Hematopoietic multipotent progenitor cell treated with erythropoietin and hydrocortisone succinate and interleukin-3 and kit ligand, for 6 days (in vitro differentiated cells): ENCODE measurements at places on chromosomes 11 and 22.
A peak's percentile ranks its signal among the peaks of the same experiment; 100 is the strongest.

DNA sequence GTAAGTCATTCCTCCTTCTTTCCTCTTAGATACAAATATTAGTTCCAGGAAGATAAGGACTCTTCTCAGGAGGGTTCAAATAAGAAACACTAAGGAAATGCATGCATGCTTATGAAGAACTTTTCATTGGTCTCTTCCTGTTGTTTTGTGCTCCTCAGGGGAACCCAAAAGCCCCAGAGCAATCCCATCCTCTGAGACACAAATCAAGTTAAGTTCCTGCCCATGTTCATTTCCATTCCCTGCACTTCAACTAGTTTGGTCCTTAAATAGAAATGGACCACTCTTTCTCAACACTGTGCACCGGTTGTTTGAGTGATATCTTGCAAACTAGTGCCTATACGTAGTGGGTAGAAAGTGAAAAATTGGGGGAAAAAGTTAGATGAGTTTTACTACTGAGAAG, at the start of gene OR10G4:
OR10G4 (plus strand) TSS at position 301 of the 400 bp plus-strand sequence. CDS start 2,578 bp downstream, outside the sequence.
- DNase-seq, result no peak

DNA sequence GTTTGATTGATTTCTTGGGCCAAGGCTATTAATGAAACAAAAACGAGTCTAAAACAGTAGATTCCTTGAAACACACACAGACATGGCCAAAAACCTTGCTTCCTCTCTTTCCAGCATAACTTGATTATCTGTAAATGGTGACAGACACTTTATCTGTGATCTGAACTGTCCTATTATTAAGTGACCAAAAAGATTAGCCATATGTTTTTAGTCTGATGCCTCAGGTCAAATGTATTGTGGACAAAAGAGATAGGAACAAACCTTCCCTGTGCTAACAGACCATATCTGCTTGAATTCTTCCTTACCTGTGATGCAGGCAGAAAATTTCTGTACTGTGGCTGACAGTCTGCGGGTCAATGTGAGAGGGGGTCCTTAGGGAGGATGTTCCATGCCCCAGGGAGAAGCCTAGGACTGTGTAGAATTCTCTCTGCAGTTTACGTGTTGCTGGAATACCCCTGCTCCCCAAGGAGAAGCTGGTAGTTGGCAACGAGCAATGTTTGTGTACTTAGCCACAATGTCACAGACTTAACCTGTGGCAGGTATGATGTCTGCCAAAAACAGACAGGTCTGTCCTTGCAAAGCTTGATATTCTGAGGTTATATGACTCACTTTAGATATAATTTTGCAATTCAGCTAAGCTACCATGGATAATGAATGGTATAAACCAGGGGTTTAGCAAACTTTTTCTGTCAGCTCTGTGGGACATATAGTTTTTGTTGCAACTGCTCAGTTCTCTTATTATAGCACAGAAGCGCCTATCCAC, 31.2 kb downstream of the C11orf71 start:
- no peak for DNase-seq

- DNase-seq, result no peak
Measured at GRCh38 chr11:120136356-120136755, 1.6 kb downstream of the TRIM29 start.

GRCh38 chr11:125433454-125434121, 62.5 kb downstream of the FEZ1 start:
- DNase-seq, result peak; percentile 55

DNA sequence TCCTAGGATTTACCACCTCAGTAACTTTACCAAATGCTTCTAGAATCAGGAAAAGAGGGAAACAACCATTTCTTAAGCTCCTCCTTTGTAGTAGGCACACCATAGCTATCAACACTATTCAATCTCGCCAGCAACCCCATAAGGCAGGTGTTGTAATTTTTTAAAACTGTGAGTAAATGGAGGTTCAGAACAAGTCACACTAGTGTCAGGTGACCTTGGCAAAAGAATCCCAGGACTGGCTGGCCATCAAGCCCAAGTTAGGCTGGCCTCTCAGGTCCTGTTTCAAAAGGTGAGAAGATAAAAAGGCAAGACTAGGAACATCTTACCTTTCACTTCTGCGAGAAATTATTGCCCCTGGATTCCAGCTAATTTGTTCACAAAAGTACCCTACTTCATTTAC, 713 bp downstream of the TOP3B start:
- peak; percentile 24 for DNase-seq

DNA sequence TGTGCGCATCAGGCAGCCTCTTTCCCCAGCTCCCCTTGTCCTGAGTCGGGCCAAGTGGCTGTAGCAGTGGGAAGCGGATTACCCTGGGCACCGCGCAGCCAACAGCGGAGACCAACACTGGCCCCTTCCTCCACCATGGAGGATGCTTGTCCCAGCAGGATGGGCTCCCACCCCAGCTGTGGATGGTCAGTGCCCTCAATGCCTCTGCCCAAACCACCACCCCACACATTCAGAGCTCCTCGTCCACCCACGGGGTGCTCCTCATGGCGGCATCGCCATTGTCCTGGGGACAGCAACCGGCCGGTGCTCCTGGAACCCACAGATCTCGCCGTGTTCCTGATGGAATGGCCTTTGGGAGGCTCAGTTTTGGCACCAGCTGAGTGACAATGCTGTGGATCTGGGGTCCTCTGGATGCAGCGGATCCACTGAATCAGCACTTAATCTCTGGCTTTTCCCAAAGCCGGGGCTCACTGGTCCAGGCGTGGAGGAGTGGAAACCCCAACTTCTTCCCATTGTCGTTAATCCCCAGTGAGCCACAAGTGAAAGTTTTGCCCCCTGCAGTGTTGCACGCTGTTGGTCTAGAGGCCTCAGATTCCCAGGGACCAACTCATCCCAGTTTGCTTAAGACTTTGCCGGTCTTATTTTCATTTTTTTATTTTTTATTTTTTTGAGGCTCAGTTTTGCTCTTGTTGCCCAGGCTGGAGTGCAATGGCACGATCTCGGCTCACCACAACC, 4.1 kb upstream of the B4GALNT4 start:
- no peak for DNase-seq

GRCh38 chr11:39149214-39149613, 2310.2 kb downstream of the LRRC4C start:
- DNase-seq, result no peak

GRCh38 chr11:47716692-47717091, 1.5 kb upstream of the AGBL2 start:
- no peak for DNase-seq

GRCh38 chr11:33722590-33723234, 13.5 kb downstream of the CD59 start:
- DNase-seq, result peak; percentile 70

GRCh38 chr22:41314821-41315220, 13.5 kb downstream of the ZC3H7B start:
- DNase-seq, result no peak

DNA sequence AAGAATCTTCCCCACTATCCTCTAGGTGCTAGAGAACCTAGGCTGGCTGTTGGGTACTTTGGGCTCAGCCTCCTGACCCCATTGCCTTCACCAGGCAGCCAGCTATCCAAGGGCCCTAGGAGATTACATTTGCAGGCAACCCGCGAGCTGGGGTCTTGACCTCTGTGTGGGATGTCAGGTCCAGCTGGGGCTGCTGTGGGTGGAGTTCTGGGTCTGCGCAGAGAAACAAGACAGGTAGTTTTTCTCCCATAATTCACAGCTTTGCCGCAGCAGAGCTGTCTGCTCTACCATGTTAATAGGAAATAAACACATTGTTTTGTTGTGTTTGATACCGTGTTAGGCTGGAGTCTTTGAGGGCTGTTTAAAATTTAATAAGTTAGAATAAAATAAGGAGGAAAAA, 142.8 kb upstream of the PLET1 start:
- DNase-seq, result no peak

- DNase-seq, result no peak
Measured at GRCh38 chr11:35848616-35849015, 95.2 kb upstream of the LDLRAD3 start.

- no peak for DNase-seq
Measured at GRCh38 chr11:72293910-72294615, 50.1 kb upstream of the PHOX2A start.

- no peak for DNase-seq
Measured at GRCh38 chr11:101453682-101454081, 130.1 kb downstream of the TRPC6 start.

DNA sequence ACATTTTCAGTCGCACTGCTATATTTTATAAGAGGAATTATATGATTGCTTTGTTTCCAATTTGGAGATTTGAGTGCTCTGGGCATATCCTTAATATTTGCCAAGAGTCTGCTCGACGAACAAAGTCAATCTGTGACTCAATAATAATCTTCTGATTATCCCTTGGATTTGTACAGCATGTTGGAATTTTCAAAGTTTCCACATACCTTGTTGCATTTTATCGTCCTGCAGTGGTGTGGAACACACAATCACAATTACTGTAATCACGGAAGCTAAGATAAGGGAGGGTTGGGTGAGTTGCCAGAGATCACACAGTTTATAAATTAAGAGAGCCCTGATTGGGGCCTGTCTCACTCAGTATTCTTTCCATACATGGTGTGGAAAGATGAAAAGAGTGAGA, 189.3 kb downstream of the GUCY1A2 start:
- no peak for DNase-seq

DNA sequence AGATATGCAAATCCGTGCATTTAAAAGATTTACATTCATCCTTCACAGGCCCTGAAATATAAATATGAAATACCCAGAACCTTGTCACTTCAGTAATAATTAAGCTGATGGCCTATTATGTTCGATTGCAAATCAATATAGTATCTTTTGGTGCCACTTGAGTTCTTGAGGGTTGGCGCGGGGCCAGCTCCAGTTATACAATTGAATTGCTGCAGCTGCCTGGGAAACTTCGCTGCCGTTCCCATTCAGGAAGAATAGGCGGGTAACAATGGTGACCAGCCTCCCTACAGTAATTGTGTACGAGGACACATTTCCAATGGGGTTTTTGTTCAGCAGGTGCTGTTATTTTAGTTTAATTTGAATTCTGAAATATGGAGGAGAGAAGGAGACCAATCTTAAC, 451.2 kb downstream of the INSC start:
- no peak for DNase-seq

- DNase-seq, result no peak
Measured at GRCh38 chr11:117790279-117790678, 6.7 kb downstream of the DSCAML1 start.

DNA sequence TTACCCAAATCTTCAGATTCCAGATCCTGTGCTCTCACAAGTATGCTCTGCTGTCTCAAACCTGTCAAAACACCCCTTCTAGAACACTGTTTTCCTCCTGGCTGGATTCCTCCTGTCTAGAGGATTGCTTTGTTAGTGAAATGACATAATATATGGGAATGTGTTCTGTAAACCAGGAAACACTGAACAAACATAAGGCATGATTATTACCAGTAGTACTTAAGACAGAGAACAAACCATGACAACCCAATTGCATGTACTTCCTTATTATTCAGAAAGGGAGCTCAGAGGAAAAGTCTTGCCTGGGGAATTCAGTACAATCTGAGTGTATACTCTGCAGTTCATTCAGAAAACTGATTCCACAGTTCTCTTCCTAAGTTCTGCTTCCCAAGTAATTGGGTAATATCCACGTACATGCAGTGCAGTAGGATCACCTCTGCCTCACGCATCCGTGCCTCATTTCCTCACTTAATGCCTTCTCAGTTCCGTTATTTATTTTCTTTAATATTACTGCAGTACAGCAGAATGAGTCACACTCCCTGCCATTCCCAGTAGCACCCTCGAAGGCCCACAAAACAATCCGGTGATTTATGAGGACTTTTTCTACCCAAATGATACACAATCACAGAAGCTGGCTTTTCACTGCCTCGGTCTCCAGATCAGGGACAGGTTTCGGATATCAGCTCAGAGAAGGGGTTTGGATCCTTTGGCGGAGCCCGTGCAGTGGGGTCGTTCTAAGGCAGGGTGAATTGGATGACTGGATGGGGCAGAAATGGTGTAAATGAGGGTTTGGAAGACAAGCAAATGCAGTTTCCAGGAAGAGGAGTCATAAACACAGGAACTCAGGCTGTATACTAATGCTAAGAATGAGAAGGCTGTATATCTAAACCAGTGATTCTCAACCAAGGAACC, 896.9 kb downstream of the KCNA4 start:
- no peak for DNase-seq

- no peak for DNase-seq
Measured at GRCh38 chr22:43823911-43824665, 12.0 kb upstream of the EFCAB6 start.

- no peak for DNase-seq
Measured at GRCh38 chr11:33976495-33977199, 74.9 kb upstream of the CAPRIN1 start.

DNA sequence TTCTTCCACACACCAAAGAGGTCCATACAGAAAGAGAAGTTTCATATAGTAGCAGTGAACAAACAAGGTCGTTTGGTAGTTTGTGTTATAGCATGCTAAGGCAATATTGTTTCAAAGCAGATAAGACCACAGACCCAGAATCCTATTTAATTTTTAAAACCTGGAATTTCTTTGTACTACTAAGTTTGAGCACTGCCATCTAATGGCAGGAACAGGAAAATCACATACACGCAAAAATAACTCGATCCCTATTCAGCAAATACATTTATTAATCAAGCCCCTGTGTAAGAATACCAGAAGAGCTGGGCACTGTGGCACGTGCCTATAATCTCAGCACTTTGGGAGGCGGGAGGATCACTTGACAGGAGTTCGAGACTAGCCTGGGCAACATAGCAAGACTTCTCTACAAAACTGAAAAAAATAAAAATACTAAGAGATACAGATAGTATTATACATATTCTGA, 2.9 kb upstream of the BTBD10 start:
- peak; percentile 34 for DNase-seq

DNA sequence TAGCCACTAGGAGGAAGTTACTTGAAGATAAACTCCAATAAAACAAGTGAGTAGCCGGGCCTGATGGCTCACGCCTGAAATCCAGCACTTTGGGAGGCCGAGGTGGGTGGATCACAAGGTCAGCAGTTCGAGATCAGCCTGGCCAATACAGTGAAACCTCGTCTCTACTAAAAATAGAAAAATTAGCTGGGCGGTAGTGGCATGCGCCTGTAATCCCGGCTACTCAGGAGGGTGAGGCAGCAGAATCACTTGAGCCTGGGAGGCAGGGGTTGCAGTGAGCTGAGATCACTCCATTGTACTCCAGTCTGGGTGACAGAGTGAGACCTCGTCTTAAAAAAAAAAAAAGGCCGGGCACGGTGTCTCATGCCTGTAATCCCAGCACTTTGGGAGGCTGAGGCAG, 34.0 kb upstream of the CLPB start:
- DNase-seq, result no peak
